RPMI8226 (cell line): ENCODE measurements at places on chromosomes 3 and 15.

DNA sequence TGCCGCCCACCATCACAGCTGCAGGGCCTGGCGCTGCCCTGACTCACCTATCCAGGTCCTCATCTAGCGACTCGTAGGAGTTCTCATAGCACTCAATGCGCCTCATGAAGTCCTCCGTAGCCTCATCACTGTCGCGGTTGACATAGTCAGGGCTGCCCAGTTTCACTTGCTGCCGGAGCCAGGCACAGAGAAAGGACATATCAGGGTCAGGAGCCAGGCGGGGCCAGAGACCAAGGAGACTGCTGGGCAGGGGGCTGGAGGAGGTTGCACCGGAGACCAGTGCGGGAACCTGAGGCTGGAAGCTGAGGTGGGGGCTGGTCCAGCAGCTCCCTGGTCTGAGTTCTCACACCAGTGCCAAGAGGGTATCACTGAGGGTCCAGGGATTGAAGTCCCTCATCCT is 18.2 kb downstream of the PFKFB4 start:
- no peak for DNase-seq

DNA sequence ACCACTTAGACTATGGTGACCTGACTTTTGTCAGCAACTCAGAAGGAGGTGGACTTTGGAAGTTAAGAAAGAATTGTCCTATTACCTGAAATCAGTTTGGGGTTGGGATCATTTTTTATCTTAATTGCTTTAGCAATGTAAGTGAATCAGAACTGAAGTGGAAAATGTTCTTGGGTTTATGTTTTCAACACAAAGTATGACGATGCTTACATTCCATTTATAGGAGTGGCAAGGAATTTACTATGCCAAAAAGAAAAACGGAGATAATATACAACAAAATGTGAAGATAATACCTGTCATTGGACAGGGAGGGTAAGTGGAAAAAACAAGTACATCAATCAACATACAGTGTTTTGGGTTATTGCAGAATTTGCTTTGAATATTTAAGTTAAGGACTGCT is 116.1 kb downstream of the PDE8A start:
- DNase-seq, result no peak

GRCh38 chr3:197399486-197399885 is 101.1 kb upstream of the DLG1 start:
- no peak for DNase-seq

DNA sequence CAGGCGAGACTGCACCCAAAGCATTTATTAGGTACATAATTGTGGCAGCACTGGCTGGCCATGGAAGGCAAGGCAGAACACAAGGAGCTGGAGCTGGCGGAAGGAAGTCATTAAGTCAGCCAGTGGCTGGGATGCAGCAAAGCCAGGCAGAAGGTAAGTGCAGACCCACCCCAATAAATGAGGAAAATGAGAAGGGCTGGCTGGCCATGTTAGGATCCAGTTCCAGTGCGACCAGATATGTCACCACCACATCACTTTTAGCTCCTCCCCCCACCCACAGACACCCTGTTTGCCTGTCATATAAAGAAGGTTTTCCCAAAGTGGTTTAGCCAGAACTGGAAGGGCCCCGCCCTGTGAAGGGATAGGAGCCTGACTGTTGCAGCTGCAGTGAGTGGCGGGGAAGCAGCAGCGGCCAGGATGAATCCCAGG is at the start of gene FURIN:
Gene FURIN, plus strand, starts transcription at position 328 of the 429 bp plus-strand sequence. CDS start 7,153 bp downstream, outside the sequence.
- DNase-seq, result no peak

- peak; percentile 73 for DNase-seq
Observed at GRCh38 chr15:73560501-73561117, 72.6 kb downstream of the NPTN start.

DNA sequence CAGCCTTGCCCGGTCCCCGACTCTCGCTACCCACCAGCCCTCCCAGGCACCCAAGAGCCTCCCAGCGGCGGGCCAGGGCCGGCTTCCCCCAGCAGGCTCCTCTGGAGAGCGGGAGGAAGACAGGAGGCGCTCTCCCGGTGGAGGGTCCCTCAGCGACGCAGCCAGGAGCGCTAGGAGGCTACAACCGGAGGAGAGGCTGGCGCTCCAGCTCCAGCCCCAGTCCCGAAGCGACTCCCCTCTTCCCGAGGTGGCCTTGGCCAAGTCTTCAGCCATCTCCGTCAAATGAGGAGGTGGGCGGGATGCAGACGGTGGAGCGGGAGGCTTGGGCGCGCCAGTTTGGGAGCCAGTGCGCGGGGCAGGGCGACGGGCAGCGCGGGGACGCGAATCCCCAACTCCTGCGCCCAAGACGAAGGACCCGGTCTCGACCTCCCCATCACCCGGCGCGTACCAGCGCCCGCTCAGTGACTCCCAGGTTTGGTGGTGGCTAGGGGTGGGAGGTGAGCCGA is 722 bp downstream of the CHRNA3 start:
- DNase-seq, result no peak

DNA sequence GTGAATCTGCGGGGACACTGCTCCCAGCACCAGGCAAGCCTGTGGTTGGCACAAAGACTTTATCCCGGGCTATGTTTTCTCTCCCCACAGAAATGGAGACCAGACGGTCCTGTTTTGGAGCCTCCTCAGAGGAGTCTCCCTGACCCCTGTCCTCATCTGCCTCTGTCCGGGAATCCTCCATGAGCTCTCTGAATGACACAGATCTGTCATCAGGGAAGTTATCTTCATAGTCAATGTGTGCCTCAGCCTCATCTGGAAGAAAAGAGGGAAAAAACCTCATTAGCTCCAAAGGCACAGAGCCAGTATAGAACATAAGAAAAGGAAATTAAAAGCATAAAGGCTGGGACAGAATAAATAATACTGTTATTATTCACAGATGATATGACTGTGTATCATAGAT is 40.0 kb downstream of the CRTAP start:
- DNase-seq, result no peak

- DNase-seq, result no peak
Observed at GRCh38 chr15:70636540-70637165, 126.7 kb downstream of the UACA start.

- DNase-seq, result no peak
Observed at GRCh38 chr3:3579658-3580057, 219.6 kb upstream of the LRRN1 start.

GRCh38 chr15:101357333-101357732 is 62.3 kb upstream of the SNRPA1 start:
- DNase-seq, result no peak

GRCh38 chr3:196288141-196288460 is 575 bp upstream of the PCYT1A start:
- no peak for DNase-seq

- DNase-seq, result no peak
Observed at GRCh38 chr3:176683382-176683781, 513.9 kb downstream of the TBL1XR1 start.

DNA sequence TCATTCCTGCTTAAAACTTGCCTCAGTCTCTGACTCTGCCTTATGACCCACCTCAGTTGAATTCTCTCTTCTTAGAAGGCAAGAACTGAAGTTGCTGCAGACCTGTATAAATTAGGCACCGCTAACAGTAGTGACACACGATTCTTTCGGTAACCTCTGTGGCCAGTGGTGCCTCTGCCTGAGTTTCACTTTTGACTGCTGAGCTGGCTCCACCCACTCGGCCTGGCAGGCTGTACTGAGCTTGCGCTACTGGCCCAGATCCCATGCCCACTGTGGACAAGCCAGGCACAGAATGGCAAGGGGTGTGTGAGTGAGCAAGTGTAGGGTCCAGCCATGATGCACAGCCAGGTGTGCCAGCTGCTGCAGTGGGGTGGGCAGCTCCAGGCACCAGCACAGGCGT is 19.1 kb upstream of the EIF1B start:
- DNase-seq, result peak; percentile 59

DNA sequence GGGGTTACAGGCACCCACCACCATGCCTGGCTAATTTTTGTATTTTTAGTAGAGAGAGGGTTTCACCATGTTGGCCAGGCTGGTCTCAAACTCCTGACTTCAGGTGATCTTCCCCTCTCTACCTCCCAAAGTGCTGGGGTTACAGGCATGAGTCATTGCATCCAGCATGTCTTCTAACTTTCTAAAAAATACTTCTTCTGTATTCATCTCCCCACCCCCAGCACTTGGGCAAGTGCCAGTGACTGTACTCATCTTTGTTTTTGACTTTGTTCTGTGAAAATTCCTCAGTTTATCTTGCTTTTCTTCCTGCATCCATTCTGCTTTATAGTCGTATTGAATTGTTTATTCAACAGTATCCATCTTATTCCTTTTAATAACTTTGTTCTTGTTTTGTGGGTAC is 47.6 kb downstream of the ARIH1 start:
- DNase-seq, result no peak

- DNase-seq, result no peak
Observed at GRCh38 chr3:16721494-16721893, 116.3 kb upstream of the DAZL start.

GRCh38 chr3:179018808-179019207 is 52.8 kb downstream of the ZMAT3 start:
- DNase-seq, result no peak

DNA sequence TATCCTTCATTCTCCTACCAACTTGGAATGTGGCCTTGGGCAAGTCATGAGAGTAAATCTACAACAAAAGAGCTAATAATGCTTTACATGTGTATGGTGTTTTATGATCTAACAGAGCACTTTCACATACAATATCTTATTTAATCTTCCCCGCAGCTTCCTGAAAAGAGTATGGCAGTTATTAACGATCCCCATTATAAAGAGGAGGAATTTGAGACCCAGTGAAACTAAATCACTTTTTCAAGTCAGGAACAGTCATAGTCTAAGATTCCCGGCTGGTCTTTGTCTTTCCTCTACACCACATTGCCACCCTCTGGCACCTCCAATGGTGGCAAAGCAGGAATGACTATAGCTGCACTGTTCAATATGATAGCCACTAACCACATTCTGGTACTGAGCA is 69.7 kb upstream of the CMSS1 start:
- DNase-seq, result no peak

DNA sequence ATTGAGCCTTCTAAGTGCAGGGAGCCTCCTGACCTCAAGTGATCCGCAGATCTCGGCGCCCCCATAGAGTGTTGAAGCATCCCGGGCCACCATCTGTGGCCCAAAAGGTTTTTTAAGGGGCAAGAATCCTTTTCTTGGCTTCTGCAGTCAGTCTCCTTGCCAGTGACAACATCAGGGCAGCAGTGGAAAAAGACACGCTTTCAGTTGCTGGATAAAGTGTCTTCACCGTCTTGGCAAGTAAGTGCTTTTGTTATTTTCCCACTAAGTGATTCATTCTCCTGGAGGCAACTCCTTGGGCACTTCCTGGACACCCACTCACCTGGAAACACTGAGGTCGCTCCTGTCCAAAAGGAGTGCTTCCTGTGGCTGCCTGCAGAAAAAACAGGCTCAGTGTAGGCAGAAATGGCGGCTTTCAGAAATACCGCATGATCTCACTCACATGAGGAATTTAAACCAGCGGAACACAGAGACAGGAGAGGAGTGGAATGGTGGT is 71.7 kb upstream of the ABHD2 start:
- DNase-seq, result no peak

DNA sequence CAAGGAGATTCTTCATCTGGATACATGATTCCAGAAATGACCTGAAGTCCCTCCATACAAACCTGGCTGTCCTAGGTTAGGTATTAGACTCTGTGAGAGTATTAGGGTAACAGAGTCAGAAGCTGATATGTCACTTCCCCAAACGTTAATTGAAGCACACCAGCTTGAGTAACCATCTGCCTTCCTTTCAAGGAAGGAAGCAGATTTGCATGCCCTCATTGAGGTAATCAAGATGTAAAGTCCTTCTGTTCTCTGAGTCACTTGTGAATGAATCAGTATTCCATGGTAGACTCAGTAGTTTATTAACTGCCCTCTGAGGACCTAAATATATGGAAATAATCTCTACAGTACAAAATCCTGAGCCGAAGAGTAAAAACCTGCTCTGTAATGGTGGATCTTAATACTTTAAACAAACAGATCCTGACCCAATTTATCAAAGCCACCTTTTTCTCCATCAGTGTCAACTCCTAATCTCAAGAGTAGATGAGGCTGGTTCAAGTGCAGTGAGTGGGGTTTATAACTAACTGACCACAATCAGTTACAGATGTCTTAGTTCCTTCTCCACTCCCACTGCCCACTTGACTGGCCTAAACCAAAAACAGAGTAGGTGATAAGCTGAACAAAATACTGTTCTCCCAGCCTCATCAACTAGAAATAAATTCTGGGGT is 246.2 kb upstream of the CHRM5 start:
- no peak for DNase-seq

GRCh38 chr3:3665961-3666640 is 133.1 kb upstream of the LRRN1 start:
- DNase-seq, result peak; percentile 69
